ENCODE measurements at places on chromosomes 2 and 18. TPM values are rescaled to one million over a fixed set of nuclear protein-coding genes. Genes with fewer than 3 reads are reported as not detected.

The ESPNL gene
- 0.14 TPM for total RNA-seq

The CNGA3 gene
- total RNA-seq = not detected

The DNAJC5G gene
- not detected for total RNA-seq

The CCDC195 gene
- not detected for total RNA-seq

The ANKZF1 gene
- 50.3 TPM for total RNA-seq

The FBLN7 gene
- total RNA-seq = not detected

The TMEM247 gene
- not detected for total RNA-seq

The VWA3B gene
- not detected for total RNA-seq

The ANKRD62 gene
- not detected for total RNA-seq

The TDRD15 gene
- total RNA-seq = not detected

The BCL2 gene
- 4.7 TPM for total RNA-seq

The TLX2 gene
- not detected for total RNA-seq

The CCDC93 gene
- total RNA-seq = 13.2 TPM

The COL3A1 gene
- 12.5 TPM for total RNA-seq

Data from epithelial cell of proximal tubule (primary cell).